ENCODE measurements at places on chromosomes 1 and 21. TPM values are rescaled to one million over a fixed set of nuclear protein-coding genes. Genes with fewer than 3 reads are reported as not detected.

DNA sequence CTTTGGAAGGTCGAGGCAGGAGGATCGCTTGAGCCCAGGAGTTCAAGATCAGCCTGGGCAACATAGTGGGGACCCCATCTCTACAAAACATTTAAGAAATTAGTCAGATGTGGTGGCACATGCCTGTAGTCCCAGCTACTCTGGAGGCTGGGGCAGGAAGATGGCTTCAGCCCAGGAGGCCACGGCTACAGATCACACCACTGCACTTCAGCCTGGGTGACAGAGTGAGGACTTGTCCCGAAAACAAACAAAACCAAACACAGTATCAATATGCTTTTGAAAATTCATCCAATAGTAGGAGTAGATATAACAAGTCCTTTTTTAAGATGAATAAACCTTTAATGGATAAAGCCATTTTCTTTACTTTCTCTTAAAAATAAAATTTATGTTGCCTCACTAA lies 8.5 kb downstream of the APP start:
- no peak for DNase-seq

GRCh38 chr1:104593413-104594187 lies 843.9 kb downstream of the AMY1C start:
- DNase-seq = no peak

- no peak for DNase-seq
Observed at GRCh38 chr1:166040202-166040997, 126.4 kb downstream of the FAM78B start.

The FAM76A gene
- total RNA-seq = 8.6 TPM

DNA sequence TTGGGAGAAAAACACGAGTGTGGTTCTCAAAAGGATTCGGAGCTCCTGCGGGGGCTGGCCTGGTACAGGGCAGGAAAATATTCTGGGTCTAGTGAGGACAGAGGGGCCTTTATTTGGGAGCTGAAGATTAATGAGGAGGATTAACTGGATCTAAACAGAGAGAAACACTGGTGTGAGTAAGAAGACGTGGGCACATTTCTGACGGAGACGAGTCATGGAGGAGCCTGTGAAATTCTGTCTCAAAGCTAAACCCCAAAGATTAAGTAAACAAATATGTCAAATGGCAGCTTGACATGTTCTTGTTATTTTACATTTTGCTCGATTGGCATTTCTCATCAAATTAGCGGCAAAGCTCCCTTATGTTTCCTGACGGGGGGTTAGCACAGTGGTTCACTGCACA lies 12.8 kb downstream of the PROK1 start:
- DNase-seq = peak; percentile 75

DNA sequence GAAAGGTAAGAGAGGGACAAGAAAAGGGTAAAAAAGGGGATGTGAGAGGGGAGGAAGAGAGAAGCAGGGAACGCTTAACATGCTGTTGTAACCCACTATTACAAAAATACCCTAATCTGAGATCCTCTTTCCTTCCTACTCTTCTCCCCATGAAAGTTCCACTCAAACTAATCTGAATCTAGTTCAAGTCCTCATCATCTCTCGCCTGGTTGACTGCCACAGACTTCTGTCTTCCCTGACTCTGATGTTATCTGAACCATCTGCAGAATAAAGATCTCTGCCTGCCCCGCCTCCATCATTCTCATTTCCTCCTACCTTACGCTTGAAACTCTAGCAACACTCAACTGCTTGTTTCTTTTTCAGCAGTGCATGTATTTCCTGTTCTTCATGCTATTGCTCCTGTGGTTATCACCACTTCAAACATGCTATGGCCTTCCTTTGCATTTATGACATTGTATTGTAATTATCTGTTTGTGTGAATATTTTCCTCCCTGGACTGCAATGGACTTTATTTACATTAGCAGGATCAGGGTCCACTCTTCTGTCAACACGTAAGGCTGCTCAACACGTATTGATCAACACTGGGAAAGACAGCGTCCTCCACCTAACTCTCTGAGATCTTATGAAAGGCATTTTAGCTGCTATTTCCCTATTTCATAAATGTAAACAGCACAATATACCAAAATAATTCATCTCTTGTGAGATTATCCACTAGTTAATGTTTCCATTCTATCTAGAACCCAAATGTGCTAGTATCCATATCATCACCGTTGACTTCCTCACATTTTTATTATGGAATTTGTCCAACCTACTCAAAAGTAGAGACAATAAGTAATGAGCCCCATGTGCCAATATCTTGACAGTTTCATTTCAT lies 215.5 kb upstream of the USP25 start:
- no peak for DNase-seq

DNA sequence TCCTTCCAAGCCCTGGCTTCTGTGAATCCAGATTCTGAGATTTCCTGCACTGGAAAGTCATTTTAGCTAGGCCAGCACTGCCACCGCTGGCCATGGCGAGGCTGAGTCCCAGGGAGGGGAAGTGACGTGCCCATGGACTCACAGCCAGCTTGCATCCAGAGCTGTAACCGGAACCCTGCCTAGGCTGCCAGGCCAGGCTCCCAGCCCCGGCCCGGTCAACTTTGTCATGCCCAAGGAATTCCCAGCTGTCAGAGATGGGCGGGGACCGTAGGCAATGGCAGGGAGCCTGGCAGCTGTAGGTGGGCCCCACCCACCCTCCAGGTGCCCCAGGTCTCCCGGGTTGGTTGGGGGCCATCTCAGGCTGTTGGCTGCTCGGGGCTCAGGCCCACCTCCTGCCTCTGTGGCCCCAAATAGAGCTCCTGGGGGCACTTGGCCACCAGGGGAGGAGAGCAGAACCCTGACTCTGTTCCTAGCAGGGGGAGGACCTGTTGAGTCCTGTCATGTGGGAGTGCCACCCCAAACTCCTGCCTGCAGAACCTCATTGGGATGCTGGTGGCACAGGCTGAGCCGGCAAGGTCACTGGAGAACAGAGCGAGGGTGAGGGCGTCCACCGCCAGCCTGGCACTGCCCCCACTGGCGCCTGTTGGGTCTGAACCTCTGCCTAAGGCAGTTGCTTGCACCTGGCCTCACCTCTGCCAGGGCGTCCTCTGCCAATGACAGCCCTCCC lies 57.8 kb downstream of the FOXO6 start:
- DNase-seq = peak; percentile 84

DNA sequence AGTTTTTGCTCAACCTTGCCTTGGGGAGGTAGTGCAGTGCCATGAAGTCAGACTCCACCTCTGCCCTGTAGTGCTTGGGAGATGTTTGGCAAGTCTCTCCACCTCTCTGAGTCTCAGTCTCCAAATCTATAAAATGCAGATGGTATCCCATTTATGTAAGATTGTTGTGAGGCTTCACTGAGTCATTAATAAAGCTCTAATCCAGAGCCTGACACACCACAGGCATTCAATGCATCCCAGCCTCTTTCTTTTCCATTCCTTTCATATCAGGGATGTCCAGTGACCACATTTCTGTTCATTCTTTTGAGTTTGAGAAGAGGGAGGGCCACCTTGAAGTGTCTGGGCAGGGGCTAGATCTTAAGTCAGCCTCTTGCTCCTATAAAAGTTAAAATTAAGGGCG lies 37.6 kb upstream of the LMO4 start:
- DNase-seq = peak; percentile 45

The OPTC gene
- total RNA-seq = not detected

DNA sequence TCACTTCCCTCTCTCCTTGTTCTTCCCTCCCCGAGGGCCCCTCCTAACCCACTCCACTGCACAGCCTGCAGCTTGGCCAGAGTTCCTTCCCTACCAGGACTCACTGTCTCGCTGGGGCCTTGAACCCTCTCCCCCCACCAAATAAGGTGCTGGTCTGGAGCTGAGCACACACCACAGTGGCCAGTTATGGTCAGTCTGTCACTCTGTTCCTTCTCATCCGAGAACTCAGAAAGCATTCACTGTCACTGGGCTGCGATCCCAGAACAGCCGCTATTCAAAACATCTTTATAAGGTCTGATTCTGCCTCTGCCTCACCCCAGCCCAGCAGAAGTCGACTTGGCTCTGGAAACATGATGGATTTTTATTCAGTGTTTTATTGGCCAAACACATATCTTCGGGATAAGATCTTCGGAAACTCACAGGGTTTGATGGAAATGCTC lies 19.8 kb upstream of the LBR start:
- peak; percentile 42 for DNase-seq

GRCh38 chr1:1946540-1946939 lies 27.5 kb upstream of the TMEM52 start:
- peak; percentile 7 for DNase-seq

The AGBL4 gene
- not detected for total RNA-seq
